ENCODE measurements at places on chromosomes 2 and 18. TPM values are rescaled to one million over a fixed set of nuclear protein-coding genes. Genes with fewer than 3 reads are reported as not detected.

DNA sequence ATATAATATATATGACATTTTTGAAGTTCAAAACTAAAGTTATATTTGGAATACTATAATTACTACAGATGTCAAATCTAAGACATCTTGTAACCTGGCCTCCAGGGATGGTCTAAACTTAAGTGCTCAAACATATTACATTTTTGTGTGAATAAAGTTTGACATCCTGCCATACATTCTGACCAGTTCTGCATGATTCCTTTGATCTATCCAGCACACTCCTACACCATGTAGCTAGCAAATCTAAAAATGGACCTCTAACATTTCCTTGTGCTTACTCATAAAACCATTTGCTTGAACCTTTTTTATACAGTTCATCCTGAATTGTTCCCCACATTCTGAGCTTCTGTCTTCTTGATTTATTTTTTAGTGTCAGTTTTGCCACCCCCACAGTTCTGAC is 294.3 kb upstream of the ZNF804A start:
- no peak overlapping the region for H3K27ac ChIP-seq
- DNase-seq = no peak
- H3K27me3 ChIP-seq = no peaks in the 10 kb centered on the region
- H3K4me1 ChIP-seq = no peaks in the 10 kb centered on the region
- no peaks in the 10 kb centered on the region for H3K36me3 ChIP-seq

DNA sequence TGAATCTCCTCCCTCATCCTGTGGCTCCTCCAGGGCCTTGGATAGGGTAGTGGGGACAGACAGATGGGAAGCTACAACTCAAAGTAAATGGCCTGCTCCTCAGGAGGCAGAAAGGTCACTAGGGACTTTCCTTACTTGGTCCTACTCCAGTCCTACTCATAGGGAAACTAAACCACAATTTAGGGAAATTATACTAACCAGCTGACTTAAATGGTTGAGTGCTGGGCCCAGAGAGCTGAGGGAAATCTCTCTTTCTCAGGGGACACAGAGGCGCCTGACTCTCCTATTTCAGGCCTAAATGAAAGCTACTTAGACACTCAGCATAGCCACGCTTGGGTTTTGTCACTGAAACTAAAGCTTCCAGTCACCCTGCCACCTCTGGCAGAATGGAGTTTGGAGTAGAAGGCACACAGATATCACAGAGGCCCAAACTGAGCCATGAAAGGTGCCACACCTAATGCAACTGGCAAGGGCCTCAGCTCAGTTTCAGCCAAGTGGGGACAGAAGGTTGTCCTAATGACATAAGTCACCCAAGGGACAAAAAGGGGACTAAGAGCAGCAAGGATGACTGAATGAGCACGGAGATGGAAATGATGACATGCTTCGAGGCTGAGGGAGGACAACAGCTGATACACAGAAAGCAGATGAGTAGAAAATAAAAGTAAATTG is 24.0 kb downstream of the CERKL start:
- H3K4me1 ChIP-seq = no peaks in the 10 kb centered on the region
- H3K27ac ChIP-seq = no peak overlapping the region

DNA sequence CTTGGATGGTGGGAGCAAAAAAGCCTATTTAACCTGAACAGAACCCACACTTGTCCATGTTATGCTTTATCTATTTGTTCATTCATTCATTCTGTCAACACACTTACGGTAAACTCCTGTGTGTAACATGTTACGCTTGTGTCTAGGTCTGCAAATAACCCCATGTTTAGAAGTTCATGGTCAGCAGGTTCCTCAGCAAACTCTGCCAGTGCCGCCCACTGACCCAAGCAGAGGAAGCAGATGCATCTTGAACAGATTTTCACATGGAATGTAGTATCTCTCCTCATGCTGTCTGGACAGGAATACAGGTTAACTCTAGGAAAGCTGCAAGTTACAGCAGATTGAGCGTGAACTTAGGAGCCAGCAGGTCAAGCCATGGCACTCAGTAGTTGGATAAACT is 213.7 kb upstream of the COPS8 start:
- no peaks in the 10 kb centered on the region for H3K27me3 ChIP-seq
- no peaks in the 10 kb centered on the region for H3K36me3 ChIP-seq
- H3K4me3 ChIP-seq = no peak overlapping the region

DNA sequence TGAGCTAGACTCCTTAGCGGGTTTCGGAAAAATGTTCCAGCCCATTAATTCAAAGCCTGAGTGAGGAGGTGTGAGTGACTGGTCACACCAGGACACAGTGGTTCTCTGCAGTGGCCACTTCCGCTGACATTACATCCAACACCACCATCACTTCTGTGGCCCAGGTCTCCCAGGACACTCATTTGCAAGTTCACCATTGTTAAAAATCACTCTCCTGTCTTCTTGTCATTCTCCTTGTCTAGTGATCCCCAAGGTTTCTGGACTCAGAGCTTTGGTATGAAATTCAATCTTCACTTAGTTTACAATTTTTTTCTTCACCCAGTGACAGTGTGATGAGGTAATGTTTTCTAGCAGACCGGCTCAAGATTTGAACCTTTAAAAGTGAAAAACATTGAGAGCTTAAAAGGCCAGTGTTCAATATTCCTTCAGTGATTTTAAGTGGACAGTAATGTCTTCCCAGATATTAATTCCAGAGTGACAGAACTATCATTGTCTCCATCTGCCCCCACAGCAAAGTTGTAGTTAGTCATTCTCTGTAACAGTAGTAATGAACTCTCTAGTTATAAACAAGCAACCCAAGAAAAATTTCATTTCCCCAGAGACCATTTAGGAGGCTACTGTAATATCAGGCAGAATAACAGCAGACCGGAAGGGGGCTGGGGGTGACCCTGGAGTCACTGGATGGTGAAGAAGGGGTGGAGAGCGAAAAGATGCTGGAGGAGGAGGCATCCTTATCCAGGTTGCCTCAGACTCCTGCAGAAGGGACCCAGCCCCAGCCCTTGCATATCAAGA is 164.9 kb downstream of the GFPT1 start:
- H3K27ac ChIP-seq = no peak overlapping the region
- no peak for DNase-seq
- no peak overlapping the region for H3K4me3 ChIP-seq
- no peaks in the 10 kb centered on the region for H3K27me3 ChIP-seq

DNA sequence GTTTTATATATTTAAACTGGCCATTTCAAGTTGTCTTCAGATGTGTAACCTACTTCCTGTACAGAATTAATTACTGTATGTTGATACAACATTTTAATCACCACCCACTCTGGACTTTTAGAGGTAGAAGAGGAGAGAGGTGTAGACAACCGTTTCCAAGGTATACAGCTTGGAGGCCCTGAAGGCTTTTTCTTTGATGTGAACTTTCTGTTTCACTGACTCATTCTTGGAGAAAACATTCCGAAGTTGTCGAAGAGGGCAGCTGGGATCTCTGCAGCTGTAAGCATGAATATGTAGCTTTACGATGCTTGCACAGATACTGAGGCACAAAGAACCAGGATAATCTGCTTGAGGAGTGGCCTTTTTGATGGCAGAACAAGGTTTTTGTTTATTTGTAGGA is 137.0 kb downstream of the NCKAP5 start:
- H3K4me3 ChIP-seq = no peak overlapping the region
- no peak for DNase-seq
- no peaks in the 10 kb centered on the region for H3K4me1 ChIP-seq
- H3K36me3 ChIP-seq = no peaks in the 10 kb centered on the region
- no peaks in the 10 kb centered on the region for H3K27me3 ChIP-seq
- no peak overlapping the region for H3K27ac ChIP-seq

DNA sequence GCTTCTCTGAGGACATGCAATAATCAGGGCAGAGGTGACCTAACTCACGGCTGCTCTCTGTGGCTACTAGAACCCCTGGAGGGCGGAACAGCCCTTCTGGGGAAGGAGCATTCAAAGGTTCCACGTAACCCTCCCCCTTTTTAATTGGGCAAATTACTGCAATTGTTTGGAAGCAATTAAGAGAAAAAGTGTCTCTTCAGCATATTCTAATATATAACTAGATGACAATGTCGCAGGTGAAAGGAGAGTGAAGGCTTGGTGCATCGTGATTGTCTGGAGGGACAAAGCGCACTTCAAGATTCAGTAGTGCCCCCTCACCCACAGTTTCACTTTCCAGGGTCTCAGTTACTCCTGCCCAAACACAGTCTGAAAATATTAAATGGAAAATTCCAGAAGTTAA is 720.8 kb downstream of the DCDC2C start:
- H3K4me1 ChIP-seq = no peaks in the 10 kb centered on the region
- no peak overlapping the region for H3K27ac ChIP-seq
- no peaks in the 10 kb centered on the region for H3K27me3 ChIP-seq
- no peak overlapping the region for H3K4me3 ChIP-seq
- no peaks in the 10 kb centered on the region for H3K36me3 ChIP-seq
- DNase-seq = no peak

DNA sequence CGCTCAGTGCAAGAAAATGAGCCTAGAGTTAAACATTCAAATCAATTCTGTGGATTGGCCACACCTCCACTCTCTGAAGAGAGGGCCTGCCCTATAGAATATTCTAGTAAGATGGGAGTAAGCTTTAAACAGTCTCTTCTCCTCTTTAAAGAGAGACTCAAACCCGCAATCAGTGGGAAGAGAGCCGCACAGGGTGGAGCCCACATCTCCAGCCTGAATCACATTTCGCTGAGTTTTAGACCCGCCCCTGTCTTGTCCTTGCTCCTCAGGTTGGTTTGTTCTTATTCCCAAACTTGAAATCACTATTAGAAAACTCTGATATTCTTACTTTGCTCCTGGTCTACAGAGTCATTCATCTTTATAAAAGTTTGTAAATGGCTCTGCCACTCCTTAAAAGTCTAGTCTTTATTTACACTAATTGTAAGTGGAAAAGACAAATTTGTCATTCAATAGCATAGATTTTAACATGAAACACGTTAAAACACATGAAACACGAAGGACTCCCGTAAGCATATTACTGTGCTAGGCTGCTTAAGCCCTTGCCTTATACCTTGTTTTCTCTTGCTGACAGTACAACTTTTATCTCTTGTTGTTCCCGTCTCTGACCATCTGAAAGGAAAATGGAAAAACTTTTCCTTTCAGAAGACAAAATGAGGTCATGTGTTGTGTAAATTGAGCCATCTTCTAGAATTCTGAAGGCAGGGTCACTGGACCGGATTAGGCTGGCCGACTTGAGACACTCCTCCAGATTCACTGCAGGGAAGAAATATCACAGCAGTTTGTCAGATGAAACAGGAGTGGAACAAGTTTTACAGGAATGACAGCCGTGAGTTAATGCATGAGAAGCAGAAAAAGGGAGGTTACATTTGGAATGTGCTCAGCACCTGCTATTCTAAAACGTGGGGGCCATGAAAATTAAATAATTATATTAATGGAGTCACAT is 5.6 kb downstream of the DSC1 start:
- H3K4me1 ChIP-seq = no peaks in the 10 kb centered on the region
- DNase-seq = no peak
- H3K27me3 ChIP-seq = no peaks in the 10 kb centered on the region
- no peak overlapping the region for H3K4me3 ChIP-seq
- H3K36me3 ChIP-seq = no peaks in the 10 kb centered on the region

Gene TUBA4B
- total RNA-seq = 0.08 TPM

Gene SERPINB7
- not detected for total RNA-seq
